ENCODE measurements at places on chromosomes 5 and 9. TPM values are rescaled to one million over a fixed set of nuclear protein-coding genes. Genes with fewer than 3 reads are reported as not detected.

BAAT gene
- 0.94 TPM for total RNA-seq

FYB1 gene
- 0.25 TPM for total RNA-seq

STPG3 gene
- not detected for total RNA-seq

ECPAS gene
- 131 TPM for total RNA-seq

FOXD4 gene
- not detected for total RNA-seq

NPR3 gene
- total RNA-seq: 2.8 TPM

FLT4 gene
- 0.55 TPM for total RNA-seq

IFNA21 gene
- not detected for total RNA-seq

TXNDC8 gene
- total RNA-seq: not detected

ADRB2 gene
- 7.6 TPM for total RNA-seq

MYMK gene
- total RNA-seq: not detected

CYLC2 gene
- not detected for total RNA-seq

IL9 gene
- total RNA-seq: not detected

SH3RF2 gene
- 8.1 TPM for total RNA-seq

FREM1 gene
- not detected for total RNA-seq

TEK gene
- 0.35 TPM for total RNA-seq
